ENCODE measurements at places on chromosomes 5 and 9.

GRCh38 chr5:120365656-120366446 is 98.2 kb upstream of the PRR16 start:
- DNase-seq = no peak

DNA sequence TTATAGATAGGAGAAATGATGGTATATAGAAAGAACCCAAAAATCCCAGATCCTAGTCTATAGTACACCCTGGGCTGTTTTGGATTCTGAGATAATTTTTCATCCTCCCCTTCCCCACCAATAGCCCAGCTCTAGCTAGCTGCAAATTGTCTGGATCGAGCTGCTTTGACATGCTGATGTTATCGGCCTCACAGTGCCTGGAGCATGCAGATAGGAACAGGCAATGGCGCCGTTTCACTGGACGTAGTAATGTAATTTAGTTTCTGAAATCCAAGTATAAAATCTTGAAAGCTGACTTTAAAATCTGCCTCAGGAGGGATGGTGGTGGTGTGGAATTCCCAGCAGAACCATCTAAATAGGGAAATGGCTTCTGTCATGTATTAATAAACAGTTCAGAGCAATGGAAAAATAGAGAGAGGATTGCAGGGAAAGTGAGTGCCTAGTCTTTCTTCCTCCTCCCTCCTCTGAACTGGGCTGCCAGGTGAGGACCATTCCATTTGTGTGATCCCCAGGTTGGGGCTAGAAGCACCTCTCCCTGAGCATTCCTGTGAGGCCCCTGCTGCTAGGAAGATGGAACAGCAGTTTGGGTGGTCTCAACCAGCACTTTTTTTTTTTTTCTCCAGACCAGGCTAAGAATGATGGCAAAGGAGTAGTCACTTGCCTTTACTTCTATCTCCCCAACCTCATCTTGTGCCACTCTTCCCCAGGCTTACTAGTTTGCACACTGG is 31.9 kb downstream of the FAM219A start:
- no peak for DNase-seq

- no peak for DNase-seq
Measured at GRCh38 chr5:127967323-127967982, 116.1 kb upstream of the SLC12A2 start.

- DNase-seq = no peak
Measured at GRCh38 chr9:9091387-9091786, 1291.8 kb upstream of the DMAC1 start.

GRCh38 chr5:130282049-130282448 is 377.8 kb downstream of the CHSY3 start:
- DNase-seq = no peak

DNA sequence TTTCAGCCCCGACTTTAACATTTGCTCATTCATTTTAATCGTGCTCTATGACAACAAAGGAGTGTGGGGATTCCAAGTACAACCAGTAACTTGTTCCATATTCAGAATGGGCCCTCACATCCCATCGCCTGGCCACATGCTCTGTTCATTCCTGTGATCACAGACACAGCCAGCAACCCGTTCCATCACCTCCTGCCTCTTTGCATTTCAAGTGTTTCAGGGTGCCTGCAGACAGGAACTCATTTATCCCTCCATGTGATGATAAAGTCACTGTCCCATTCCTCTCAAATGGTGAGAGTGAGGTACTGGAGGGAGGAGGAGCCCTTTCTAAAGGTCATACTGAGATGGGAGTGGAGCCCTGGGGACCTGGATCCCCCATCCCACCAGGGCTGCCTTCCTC is 571.1 kb downstream of the MAT2B start:
- DNase-seq = no peak

DNA sequence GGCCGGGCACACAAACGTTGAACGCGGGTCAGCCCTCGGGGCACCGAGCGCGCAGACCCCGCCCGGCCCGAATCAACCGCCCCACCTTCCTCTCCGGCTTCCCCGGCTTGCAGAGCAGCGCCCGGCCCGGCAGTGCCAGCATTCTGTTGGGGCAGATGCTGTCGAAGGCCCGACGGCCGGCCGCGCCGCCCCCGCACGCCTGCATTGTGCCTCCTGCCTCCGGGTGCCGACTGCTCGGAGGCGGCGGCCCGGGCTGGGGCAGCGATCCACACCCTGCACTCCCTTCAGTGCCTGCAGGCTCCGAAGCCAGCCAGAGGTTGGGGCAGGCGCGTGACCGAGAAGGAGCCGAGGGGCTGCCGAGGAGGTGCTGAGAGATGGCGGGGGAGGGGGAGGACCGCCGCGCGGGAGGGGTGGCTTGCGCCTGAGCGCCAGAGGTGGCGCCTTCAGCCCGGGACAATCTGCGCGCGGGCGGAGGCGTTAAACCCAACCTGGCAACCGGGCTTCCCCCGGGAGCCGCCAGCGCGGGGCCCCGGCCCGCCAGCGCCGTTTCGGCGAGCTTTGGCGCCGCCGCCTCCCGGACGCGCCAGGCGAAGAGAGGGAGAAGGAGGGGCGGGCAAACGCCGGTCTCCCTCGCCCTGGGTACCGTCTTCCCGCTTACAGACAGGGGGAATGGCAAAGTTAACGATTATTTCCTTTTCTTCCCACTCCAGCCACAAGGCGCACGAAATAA is at the start of gene MCIDAS:
Gene MCIDAS (minus strand): TSS at position 382 of the 730 bp plus-strand sequence. CDS start 177 bp downstream, at position 205.
- no peak for DNase-seq

DNA sequence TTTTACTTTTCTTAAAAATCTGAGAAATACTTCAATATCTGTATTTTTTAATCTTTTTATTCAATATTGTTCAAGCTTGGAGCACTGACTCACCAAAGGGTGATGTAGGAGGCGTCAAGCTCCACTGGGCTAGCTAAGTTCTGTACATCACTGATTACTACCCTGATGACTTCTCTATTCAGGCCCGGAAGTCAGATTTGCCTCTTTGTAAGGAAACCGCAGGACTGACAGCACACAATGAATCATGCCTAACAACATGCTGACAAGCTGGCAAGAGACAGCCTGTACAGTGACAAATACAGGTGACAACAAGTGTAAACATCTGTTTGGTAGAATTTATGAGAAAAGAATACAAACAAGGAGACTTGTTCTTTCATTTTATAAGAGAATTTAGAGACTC is 627.9 kb upstream of the RORB start:
- peak; percentile 21 for DNase-seq

DNA sequence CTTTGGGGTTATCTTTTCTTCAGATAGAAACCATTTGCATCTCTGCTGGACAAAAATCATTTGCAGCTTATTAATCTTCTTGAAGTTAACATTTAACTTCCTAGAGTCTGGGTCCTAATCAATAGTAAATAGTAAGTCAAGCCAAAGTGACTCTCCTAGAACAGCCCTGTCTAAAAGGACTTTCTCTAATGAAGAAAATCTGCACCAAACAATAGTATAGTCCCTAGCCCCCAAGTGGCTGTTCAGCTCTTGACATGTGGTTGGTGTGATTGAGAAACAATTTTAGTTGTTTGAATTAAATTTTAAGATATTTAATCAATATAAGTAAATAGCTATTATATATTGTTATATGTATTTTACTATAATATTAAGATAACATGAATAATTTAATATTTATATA is 64.6 kb upstream of the SHB start:
- DNase-seq = no peak

GRCh38 chr5:98365126-98365525 is 408.3 kb upstream of the RGMB start:
- no peak for DNase-seq

- DNase-seq = no peak
Measured at GRCh38 chr9:113817171-113817570, 58.9 kb upstream of the ZNF618 start.

GRCh38 chr5:163614787-163615186 is 109.4 kb downstream of the MAT2B start:
- DNase-seq = no peak

GRCh38 chr9:119963258-119963797 is 594.1 kb upstream of the BRINP1 start:
- no peak for DNase-seq

- no peak for DNase-seq
Measured at GRCh38 chr5:118461436-118461835, 526.9 kb downstream of the DTWD2 start.

DNA sequence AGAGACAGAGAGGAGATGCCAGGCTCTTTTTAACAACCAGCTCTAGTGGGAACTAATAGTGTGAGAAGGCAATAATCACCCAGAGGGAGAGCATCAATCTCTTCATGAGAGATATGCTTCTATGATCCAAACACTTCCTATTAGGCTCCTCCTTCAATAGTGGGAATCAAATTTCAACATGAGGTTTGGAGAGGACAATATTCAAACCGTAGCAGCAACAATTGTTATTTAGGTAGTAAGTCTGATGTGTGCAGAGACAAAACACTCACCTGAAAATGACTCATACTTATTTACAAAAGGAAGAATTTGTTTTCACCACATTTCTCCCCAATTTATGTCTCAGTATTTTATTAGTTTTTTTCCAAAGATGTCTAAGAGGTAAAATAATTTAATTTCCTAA is 144.3 kb downstream of the ST8SIA4 start:
- DNase-seq = no peak

GRCh38 chr9:20929276-20929675 is 102.2 kb downstream of the HACD4 start:
- no peak for DNase-seq

DNA sequence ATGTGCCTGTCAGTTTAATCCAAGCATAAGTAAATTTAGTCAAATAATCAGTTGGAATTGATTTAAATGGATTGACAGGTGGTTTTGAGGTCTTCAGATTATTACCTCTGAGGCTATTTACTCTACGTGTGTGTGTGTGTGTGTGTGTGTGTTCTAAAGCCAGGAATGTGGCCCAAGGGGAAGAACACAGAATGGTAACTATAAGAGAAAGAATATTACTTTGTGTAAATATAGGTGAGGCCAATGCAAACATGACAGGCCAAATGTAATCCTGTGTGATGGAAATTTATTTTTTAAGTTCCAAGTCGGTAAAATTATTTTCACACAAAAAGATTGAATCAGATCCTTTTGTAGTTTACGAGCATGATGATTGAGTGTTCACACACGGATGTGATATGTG is 390.0 kb downstream of the PLK2 start:
- DNase-seq = no peak

DNA sequence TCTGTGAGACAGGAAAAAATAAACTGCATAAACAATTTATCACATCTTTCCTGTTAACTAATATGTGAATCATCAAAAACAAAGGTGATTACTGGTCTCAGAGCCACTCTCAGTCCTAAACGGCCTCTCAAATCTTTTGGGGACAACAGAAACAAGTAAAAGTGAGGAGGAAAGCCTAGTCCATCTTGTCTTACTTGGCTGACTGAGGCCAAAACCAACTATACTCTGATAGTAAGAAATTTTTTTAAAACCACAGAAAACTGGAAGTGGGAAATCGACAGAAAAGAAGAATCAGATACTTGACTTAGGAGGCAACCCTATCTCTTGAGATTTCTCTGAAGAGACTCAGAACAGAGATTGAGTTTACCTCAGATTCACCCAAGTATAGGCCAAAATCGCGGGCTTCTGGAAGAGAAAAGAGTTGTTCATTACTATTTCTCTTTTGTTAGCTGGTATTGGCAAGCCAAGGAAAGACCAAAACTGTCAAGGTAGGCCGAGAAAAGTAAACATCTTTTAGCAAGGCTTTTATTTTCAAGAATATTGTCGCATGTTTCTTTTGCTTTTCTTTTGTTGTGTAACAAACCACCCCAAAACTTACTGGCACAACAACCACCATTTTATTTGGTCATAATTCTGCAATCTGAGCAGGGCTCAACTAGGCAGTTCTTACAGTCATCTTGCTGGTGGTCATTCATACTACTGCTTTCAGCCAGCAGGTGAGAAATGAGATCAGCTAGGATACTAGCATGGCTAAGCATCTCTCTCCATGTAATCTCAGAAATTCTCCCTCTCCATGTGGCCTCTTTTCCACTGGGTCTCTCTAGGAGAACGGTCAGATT is 46.1 kb downstream of the RFX3 start:
- DNase-seq = no peak

- DNase-seq = peak; percentile 21
Measured at GRCh38 chr9:77011973-77012821, 7.3 kb upstream of the FOXB2 start.

DNA sequence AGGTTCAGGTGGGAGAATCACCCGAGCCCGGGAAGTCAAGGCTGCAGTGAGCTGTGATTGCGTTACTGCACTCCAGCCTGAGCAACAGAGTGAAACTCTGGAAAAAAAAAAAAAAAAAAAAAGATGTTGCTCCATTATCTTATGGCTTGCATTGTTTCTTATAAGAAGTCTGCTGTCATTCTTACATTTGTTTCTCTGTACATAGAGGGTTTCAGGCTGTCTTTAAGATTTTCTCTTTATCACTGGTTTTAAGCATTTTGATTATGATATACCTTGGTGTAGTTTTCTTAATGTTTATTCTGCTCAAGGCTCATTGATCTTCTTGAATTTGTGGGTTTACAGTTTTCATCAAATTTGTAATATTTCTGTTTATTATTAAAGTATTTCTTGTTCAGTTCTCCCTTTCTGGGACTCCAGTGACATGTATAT is 35.2 kb downstream of the MVB12B start:
- DNase-seq = no peak

DNA sequence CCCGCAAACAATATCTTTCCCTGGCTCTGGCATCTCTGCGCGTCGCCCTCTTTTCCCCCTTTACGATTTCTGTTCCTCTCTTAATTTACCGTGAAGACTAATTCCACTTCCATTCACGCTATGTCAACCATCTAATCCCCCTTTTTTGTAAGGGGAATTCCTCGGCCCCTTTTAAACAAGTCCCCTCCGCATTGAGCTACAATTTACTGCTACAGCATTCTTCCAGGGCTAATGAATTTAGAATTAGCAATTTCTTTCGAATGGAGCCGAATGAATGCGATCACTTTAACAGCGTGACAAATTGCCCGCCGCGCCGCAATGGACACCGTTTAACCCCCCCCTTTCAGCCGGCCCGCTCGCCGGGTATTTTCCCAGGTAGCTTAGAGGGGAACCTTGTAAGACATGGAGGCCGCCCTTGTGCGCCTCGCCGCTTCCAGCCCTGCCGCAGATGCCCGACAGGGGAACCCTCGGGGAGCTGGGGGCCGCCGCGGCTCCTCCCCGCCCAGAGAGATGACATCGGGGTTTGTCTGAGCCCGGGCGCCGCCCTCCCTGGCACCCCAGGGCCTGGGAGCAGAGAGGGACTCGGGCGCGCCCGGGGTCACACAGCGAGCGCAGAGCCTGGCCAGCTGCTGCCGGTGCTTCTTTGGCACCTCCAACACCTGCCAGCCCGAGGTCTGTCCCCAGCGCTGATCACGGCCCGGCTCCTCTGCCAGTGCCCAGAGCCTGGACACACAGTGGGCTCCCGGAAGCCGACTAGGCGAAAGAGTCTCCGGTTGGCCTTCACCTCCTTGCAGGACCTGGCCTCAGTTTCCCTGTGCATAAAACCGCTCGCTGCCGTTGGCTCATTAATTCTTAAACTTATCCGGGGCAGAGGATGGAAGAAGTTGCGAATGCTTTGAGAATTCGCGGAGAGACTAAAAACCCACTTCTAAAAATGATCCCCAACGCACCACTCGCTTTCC is 1.3 kb downstream of the PRDM12 start:
- no peak for DNase-seq

GRCh38 chr5:156971415-156971814 is 8.4 kb upstream of the TIMD4 start:
- DNase-seq = no peak

Measured in CD14-positive monocyte (primary cell).